ENCODE measurements at places on chromosomes 16 and 17. TPM values are rescaled to one million over a fixed set of nuclear protein-coding genes. Genes with fewer than 3 reads are reported as not detected.

GRCh38 chr17:35291802-35292201, 48.9 kb downstream of the SLFN5 start:
- no peak for DNase-seq

- DNase-seq = no peak
Measured at GRCh38 chr16:9603316-9603715, 511.9 kb downstream of the HAPSTR1 start.

ADPRM gene
- 12.7 TPM for total RNA-seq

GP1BA gene
- not detected for total RNA-seq

PRSS53 gene
- total RNA-seq = 3.2 TPM

HERPUD1 gene
- total RNA-seq = 285 TPM
